GM23248 (cell line): ENCODE measurements at places on chromosomes 2 and 18. TPM values are rescaled to one million over a fixed set of nuclear protein-coding genes. Genes with fewer than 3 reads are reported as not detected.

GRCh38 chr2:173298536-173299097, 56.1 kb upstream of the CDCA7 start:
- no peak for DNase-seq

DNA sequence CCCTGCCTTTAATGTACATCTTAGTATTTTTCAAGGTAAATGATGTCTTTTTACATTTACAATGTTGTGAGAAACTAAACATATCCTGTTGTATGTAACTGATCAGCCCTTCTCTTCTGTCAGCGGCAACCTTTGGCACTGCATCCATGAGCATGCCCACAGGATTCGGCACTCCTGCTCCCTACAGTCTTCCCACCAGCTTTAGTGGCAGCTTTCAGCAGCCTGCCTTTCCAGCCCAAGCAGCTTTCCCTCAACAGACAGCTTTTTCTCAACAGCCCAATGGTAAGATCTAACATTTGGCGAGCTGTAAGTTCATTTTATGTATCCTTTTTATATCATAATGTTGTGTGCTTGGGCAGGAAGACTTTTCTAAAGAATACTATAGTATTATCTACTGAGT, 46.9 kb upstream of the SCYGR2 start:
- DNase-seq = no peak

The XDH gene
- 1.8 and 2.4 TPM in 2 replicates for total RNA-seq

The MOGAT1 gene
- not detected in 2 replicates for total RNA-seq
